ENCODE measurements at places on chromosomes 4 and X.

GRCh38 chr4:161189286-161190134 lies 974.3 kb downstream of the FSTL5 start:
- DNase-seq, result no peak

DNA sequence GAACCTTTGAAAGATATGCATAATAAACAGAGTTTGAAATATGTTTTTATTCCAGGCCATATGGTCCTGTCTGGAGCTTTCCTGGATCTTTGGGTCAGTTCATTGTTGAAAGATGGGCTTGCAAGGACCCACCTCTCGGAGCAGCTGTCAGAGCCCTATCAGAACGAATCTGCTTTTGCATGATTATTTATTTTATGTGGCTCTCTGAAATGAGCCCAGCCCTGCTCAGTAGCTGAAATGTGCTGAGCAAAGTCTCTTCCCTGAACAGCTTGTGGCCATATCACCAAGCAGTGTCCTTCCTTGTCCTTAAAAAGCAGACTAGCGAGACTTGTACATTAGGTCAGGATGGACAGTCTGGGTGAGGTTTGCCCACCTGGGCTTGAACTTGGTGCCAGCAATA lies 110.8 kb downstream of the GBA3 start:
- DNase-seq, result no peak

DNA sequence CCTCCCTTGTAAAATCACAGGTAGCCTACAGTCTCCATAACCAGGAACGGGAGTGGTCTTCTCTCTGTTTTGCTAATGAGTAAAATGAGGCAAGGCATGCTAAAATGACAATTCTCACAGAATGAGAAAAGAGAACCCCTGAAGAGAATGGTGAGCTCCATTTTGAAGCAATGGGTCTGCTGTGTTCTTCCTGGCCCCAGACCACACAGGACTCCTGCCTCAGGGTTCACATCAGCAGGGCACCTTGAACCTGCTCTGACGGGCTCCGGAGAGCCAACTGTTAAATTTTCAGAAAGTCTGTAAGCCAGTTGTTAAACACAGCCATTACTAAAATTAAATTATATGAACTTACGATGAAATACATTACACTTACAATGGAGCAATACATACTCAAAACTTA lies 32.1 kb upstream of the RBM47 start:
- no peak for DNase-seq

DNA sequence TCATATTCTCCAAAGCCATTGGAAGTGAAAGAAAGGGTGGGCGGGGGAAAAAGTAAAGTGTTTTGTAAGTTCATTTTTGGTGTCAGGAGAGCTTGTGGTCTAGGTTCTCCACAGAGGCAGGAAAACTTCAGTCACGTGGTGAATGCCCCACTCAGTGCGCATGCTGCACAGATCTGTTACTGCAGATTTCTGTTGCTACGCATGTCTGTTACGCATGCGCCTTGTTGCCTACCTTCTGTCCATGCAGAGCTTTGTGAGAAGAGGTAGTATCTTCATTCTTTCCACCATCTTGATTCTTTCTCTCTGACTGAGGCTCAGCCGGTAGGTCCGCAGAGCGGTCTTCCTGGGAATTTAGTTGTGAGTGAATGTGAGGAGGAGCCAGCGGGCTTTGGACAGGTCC lies 15.1 kb upstream of the PAGE3 start:
- no peak for DNase-seq
